ENCODE measurements at places on chromosomes 13 and 19.

DNA sequence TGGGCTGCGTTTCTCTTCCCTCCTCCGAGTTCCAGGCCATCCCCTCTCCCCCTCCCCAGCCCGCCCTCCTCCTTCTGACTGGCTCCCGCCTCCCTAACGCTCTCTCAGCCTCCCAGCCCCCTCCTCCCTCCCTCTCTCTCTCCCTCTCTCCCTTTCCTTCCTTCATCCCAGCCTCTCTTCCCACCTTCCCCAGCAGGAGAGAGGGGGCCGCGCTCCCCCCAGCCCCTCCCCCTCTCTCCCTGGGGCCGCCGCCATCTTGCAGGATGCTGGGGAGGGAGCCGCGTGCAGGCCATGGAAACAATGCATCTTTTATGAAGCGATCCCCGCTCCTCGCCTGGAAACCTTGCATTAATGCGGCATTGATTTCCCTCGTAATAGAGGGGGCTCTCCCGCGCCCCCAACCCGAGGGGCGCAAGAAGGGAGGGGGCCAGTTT, 42.6 kb upstream of the ADGRL1 start:
- no peak for DNase-seq

GRCh38 chr19:53594811-53595509, 36.8 kb upstream of the DPRX start:
- no peak for DNase-seq

- DNase-seq, result no peak
Observed at GRCh38 chr13:94204946-94205345, 274.5 kb downstream of the DCT start.

GRCh38 chr19:55087542-55087901, 11.9 kb downstream of the EPS8L1 start:
- DNase-seq, result no peak

DNA sequence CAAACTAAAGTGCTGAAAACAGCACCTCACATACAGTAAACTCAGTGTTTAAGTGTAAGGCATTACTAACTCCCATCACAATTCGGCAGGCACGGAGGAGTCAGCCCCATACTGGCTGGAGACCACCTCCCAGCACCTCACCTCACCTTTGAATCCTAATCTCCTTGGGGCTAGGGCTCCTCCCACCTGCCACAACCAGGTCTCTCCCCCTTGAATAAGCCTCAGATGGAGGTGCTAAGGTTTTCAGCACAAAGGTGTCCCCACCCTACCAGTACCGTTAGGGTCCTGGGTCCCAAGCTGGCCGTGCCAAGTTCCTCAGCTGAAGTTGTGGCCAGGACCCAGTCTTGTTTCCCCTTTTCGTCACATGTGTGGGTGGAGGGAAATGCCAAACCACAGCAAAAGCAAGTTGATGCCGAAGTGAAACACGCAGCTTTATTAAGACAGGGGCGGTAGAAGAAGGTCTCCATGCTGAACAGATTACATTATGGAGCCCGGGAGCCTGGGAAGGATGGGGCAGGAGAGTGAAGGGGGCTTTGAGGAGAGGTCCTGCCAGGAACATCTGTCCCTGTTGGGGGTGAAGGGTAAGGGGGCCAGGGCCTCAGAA, at the start of gene IGFLR1:
IGFLR1 (minus strand) TSS at position 332 of the 604 bp plus-strand sequence. CDS start 1,272 bp downstream, outside the sequence.
- DNase-seq, result peak; percentile 51

- DNase-seq, result no peak
Observed at GRCh38 chr19:46687438-46688145, 26.6 kb upstream of the DACT3 start.

DNA sequence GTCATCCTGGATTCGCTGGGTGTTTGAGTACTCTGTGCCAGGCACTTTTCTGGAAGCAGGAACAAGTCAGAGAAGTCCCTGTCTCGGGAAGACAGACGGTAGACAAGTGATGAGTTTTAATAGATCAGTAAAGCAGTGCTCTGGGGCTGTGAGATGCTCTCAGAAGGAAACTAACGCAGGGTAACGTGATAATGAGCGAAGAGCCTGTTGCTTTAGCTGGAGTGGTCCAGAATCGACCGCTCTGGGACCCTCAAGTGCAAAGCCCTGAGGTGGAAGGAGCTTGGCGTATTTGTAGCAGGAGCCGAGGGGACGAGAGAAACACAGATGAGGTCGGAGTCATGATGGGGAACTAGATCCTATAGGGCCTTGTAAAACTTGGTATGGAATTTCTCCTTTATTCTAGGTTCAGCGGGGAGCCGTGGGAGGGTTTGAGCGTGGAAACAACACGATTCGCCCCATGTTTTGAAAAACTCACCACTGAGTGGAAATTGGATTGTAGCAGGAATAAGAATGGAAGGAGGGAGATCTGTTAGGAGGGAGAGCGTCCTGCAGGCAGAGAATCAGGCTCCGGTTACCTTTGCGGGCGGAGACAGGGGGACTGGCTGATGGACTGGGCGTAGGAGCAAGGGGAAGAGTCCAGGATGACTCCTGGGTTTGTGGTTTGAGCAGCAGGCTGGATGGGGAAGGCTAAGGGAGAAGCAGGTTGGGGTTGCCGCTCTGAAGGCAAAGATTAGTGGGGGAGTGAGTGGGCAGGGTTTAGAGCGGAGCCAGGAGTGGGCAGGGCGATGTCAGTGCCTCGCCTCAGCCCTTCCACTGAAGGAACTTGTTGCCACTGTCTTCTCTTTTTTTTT, 763 bp downstream of the POLD1 start:
- no peak for DNase-seq

- no peak for DNase-seq
Observed at GRCh38 chr13:30829833-30830637, 76.0 kb upstream of the MEDAG start.

DNA sequence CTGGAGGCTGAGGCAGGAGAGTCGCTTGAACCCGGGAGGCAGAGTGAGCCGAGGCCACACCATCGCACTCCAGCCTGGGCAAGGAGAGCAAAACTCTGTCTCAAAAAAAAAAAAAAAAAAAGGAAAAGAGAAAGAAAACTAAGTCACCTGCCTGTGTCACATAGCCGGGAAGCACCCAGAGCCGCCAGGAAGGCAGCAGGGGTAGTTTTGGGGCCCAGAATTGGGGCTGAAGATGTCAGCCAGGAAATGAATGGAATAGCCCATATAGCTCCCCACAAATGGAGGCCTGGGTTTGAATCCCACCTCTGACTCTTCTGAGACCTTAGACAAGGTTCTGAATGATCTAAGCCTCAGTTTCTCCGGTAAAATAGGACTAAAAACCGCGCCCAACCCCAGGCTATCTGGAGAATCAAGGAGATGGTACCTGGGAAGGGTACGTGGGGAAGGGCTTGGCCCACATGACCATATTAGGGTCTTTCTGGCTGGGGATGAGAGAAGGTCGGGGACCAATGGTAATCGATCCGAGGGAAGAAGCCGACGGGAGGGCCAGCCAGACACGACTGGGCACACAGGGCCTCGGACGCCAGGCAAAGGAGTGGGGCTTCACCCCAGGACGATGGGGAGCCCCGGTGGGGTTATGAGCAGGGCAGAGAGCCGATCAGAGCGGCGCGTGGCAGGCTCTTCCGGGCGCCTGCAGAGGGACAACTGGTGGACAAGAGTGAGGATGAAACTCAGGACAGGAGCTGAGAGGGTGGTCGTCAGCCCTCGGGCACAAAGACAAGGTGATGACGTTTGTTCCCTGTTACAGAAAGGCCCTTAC, 14.4 kb downstream of the CCDC124 start:
- no peak for DNase-seq

- DNase-seq, result no peak
Observed at GRCh38 chr13:34357435-34358232, 539.7 kb downstream of the RFC3 start.

GRCh38 chr13:77565635-77566034, 30.1 kb downstream of the SCEL start:
- DNase-seq, result no peak

DNA sequence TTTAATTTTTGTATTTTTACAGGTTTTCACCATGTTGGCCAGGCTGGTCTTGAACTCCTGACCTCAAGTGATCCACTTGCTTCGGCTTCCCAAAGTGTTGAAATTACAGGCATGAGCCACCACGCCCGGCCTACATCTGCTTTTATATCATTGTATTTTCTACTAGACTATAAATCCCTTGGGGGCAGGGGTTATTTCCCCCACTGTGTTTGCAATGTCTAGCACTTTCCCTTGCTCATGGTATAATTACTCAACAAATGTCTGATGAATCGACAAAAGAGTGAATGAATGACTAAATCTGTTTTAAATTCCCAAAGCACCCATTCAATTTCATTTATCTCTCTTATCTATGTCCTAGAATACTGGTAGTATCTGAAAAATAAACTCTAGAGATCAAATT, 244.5 kb upstream of the CSNK1A1L start:
- DNase-seq, result no peak

Data from bone marrow (tissue), 2 donors.